Inflammatory macrophage (primary cell): ENCODE measurements at places on chromosomes 6 and 20.

DNA sequence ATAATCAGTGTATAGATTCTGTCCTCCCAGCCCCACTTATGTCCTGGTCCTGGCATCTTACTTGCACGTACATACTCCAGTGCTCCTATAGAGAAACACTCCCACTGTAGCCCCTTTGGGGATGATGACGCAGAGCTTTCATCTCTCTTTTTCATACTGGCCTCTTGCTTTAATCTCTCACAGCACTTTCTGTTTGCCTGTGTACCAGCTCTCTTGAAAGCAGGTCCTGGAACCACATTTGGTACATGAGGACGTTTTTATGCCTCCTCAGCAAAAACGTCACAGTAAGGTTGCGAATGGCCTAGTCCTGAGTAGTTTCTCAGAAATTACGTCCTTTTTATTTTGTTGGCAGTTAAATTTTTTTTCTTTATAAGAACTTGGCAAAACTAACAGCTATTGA lies 10.8 kb downstream of the L3MBTL3 start:
- no peak for DNase-seq

- DNase-seq, result no peak
Observed at GRCh38 chr6:169244684-169245383, 8.8 kb downstream of the THBS2 start.

DNA sequence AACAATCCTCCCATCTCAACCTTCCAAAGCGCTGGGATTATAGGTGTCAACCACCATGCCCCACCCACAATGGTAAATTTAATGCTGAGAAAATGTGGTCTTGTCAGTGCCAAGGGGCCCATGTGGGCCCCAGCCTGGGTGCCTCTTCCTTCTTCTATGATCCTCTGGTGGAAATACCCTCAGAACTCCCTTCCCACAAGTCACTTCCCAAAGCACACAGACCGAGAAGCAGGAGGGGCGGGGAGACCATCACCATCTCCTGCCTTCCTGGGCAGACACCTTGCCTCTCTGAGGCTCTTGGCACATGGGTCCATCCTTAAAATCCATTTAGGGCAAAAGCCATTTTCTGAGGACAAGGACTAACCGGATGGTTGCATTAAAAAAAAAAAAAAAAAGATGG lies 59.0 kb downstream of the NOL4L start:
- no peak for DNase-seq

DNA sequence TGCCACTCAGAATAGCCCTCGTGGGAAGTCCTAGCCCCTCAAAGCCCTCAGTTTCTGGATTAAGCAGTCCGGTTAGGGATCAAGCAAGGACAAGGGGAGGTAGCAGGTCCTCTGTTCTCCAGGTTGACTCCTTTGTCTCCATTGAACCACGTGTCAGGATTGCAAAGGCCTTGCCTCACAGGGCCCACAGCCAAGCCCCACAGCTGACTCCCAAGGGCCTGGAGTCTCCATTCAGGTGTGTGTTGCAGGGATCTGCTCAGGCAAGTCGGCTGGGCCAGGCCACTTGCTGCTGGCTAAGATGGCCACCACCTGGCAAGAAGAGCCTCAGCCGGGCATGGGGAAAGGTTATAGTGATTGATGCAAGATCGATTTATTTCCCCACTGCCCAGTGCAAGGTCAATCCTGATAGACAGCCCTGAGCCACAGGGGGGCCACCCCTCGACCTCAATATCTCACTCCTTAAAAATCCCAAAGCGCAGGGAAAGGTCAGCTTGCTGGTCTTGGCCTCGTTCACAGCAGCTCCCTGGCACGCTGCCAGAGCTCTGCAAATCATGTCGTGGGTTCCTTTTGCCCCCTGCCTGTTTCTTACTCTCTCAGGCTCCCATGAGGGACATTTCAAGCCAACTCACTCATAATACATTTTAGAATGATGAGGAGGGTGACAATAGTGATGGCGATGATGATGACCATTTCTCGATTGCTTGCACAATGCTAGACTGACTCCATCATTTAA lies 75.9 kb downstream of the EDN3 start:
- no peak for DNase-seq

DNA sequence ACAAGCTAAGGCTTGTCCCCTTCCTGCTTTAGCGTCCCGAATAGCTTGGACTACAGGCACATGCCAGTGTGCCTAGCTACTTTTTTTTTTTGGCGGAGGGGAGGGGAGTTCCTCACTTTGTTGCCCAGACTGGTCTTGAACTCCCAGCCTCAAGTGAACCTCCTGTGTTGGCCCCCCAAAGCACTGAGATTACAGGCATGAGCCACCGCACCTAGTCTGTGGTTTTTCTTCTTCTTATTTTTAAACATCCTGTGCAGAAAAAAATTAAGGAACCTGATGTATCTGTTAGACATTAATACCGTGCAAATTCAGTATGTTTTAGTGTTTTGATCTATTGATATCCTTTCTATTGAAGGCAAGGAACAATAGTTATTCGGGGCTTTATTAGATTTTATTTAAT lies 25.7 kb downstream of the HIVEP1 start:
- DNase-seq, result no peak
